ENCODE measurements at places on chromosomes 1 and 21. TPM values are rescaled to one million over a fixed set of nuclear protein-coding genes. Genes with fewer than 3 reads are reported as not detected.

- DNase-seq, result no peak
Observed at GRCh38 chr1:161953256-161953920, 70.3 kb downstream of the OLFML2B start.

DNA sequence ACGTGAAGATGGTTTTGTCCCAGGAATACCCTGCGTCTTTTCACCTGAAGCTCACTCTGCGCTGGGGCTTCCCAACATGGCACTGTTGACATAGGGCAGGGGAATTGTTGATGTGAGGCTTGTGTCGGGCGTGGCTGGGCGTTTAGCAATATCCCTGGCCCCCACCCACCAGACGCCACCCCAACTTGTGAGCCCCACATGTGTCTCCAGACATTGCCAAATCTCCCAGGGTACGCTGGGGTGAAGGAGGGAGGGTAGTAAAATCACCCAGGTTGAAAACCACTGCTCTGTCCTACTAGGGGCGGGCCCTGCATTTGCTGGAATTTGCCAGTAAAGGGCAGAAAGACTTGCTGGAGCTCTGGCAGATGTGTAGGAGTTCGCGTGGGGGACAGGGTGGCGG is 36.0 kb downstream of the SPSB1 start:
- no peak for DNase-seq

GRCh38 chr1:68798071-68798470 is 301.2 kb upstream of the DEPDC1 start:
- no peak for DNase-seq

DNA sequence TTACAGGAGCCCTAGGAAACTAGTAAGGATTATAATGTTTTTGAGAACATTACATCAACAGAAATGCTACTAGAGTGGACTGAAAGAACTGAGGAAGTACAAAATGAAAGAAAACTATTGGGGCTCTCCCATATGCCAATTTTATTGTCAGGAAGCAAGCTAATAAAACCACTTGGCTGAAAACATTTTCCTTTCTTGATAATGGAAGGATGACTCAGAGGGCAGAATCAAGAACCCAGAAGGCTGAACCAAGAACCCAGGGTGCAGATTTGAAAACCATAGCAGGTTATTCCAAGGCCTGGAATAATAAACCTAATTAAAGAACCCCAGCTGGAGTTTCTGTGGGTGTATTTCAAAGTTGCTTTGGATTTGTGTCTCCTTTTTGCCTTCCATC is 70.7 kb downstream of the RPE65 start:
- no peak for DNase-seq

DNA sequence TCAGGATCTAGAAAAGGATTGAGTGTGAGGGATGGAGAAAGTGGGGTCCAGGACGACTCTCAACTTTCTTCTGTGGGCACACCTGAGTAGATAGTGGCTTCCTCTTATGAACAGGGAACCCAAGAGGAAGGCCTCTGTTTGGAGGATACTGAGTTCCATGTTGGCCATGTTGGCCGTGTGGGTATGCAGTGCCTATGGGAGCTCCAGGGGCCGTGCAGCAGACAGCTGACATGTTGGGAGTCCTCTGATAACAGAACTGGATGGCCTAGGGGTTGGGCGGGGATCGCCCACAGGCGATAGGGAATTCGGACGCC is 43.0 kb downstream of the TMEM53 start:
- no peak for DNase-seq

- peak; percentile 31 for DNase-seq
Observed at GRCh38 chr1:224486801-224487583, 52.4 kb upstream of the WDR26 start.

KCNN3 gene
- total RNA-seq, result not detected

TRIM58 gene
- total RNA-seq, result 0.54 TPM

LORICRIN gene
- not detected for total RNA-seq

- no peak for DNase-seq
Observed at GRCh38 chr21:31668651-31669491, 9.4 kb downstream of the SOD1 start.

XCL1 gene
- not detected for total RNA-seq

DNA sequence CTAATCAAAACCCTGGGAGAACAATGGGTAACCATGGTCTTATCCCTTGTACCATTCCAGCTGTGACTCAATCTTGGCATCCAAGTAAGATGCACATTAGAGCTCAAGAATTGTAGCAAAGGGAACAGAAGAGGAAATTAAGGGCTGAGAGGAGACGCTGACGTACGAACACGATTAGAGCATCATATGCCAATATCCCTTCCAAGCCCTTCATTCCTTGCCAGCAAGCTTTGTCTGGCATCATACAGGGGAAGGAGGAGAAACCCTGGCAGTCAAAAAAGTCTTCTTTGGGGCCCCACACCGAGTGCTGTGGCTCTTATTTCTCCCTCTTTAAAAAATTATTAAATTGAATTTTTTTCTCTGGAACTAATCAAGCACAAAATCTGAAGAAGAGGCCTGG is 120.9 kb downstream of the ASTN1 start:
- DNase-seq, result no peak

DNA sequence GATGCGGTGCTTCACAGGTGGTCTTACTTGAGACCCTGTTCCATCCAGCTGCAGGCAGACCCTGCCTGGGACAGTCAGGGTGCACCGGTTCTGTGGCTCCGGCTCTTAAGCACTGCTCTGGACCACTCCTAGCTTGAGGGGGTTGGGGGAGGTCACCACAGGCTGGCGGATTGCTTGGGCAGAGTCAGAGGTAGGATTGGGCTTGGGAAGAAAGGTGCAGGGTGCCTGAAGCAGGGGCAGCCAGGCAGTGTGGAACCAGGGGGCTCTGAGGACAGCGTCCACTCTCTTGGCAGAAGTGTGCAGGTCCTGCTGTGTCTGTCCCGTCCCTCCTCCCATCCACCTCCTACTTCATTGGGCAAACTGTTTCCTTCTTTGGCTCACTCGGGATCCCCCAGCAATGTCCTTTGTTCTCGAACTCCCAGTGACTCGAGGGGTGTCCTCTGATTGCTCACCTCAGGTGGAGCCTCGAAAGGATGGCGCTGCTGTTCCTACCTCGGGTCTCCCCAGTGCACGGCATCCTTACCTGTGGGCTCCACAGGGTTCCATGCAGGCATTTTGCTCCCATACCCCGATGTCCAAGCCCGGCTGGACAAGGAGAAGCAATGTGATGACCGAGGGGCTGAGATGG is 1.7 kb downstream of the PDXK start:
- DNase-seq, result no peak

- DNase-seq, result no peak
Observed at GRCh38 chr1:230170153-230170547, 103.1 kb downstream of the GALNT2 start.

- peak; percentile 84 for DNase-seq
Observed at GRCh38 chr21:34524646-34525601, 12.9 kb upstream of the KCNE1 start.

PADI4 gene
- total RNA-seq, result not detected

GRCh38 chr1:150567717-150568593 is 11.5 kb downstream of the MCL1 start:
- DNase-seq, result peak; percentile 98

- DNase-seq, result no peak
Observed at GRCh38 chr1:236865818-236866155, 70.7 kb downstream of the MTR start.

DNA sequence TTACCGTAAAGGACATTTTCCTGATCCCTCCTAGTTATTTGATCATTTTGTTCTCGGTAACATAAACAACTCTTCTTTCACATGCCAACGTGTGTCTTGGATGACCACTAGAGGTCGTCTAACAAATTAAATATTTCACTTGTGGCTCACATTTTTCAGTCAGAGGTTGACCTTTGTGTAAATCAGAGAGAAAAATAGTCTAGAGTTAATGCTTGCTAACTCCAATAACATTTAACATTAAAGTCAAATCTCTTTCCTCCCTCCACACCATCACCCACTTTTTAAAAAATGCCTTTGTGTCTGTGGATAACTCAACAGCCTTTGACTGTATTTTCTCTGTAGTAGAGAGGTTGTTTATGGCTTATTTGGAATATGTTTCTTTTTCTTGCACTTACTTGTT is 220.5 kb upstream of the B3GALT2 start:
- DNase-seq, result peak; percentile 72

GRCh38 chr1:15412175-15412800 is 2.6 kb downstream of the EFHD2 start:
- no peak for DNase-seq

DNA sequence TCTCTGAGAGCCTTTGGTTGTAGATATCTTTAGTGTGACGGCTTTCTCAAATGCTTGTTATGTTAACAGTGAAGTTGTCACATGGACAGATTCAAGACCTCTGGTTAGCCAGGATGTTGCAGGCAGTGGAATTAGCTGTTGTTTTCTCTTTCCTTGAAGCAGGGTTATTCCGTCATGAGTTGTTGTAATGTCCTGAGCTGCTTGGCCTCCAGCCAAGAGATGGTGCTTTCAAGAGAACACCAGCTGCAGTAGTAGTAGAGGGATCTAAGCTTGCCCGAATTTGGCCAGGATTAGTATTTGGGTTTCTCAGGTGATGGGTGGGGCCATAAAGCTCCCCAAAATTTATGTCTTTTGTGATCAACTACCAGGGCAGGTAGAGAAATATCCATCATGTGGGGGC is 13.4 kb downstream of the KCNE1 start:
- DNase-seq, result peak; percentile 38

DNA sequence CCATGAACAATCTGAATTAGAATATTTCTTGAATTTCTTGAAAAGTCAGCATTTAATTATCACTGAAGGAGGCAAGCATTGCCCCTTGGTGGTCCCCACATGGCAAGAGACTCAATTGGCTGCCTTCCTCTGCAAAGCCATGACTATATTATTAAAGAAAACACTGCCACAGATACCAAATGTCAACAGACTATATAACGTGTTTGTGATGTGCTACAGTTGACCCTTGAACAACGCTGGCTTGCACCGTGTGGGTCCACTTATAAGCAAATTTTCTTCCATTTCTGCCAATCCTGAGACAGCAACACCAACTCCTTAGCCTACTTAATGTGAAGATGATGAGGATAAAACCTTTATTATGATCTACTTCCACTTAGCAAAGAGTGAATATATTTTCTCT is 66.5 kb downstream of the NRIP1 start:
- DNase-seq, result no peak

DNA sequence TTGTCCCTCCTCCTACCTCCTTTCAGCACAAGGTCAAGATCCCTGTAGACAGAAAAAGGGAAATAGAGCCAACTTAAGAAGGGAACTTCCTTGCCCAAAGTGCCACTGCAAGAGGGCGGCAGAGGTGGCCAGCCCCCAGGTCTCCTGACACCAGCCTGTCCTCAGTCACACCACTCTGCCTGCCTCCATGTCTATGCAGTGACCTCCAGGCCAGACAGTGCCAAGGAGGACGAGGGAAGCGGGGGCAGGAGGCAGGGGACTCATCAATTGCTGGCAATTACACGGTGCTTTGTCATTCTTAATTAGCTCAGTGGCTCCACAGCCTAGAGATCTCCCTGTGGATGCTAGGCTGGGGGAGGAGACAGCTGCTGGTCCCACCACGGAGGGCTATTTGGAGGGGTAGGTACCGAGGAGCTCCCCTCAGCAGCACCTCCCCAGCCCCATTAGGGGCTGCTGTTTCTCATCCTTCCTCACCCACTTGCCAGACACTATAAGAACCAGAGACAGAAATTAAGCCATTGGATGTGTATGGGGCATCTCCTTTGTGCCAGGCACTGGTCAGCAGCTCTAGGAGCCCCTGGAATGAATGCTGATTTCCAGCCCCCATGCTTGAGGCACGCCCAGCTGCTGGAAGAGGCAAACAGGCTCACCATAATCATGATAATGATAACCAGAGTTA is 6.1 kb upstream of the LDLRAP1 start:
- DNase-seq, result no peak

GRCh38 chr1:57164584-57164983 is 198.8 kb upstream of the C8B start:
- DNase-seq, result no peak

CELA3A gene
- not detected for total RNA-seq

PWP2 gene
- 7.0 TPM for total RNA-seq

GRCh38 chr1:40011198-40011597 is 29.3 kb upstream of the CAP1 start:
- DNase-seq, result no peak

GPBP1L1 gene
- 57.4 TPM for total RNA-seq

DNA sequence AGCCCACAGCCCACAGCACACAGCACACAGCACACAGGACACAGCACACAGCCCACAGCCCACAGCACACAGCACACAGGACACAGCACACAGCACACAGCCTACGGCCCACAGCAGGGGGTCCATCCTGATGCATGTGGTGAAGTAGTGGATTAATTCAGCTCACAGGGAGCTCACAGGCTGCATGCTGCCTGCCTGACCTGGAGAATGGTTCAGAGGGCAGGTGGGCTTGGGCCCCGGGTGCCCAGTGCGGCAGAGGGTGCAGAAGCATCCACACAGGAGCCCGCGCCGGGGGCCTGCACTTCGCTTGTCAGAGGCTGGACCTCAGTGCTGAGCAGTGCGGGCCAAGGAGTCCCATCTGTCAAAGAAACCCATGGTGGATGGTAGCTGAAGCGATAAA is 21.1 kb upstream of the AJAP1 start:
- no peak for DNase-seq

DLGAP3 gene
- not detected for total RNA-seq

- DNase-seq, result no peak
Observed at GRCh38 chr1:168550971-168551370, 7.2 kb upstream of the XCL2 start.

COL11A1 gene
- total RNA-seq, result 10.0 TPM

- no peak for DNase-seq
Observed at GRCh38 chr1:67169496-67169895, 3.2 kb downstream of the IL23R start.

DNA sequence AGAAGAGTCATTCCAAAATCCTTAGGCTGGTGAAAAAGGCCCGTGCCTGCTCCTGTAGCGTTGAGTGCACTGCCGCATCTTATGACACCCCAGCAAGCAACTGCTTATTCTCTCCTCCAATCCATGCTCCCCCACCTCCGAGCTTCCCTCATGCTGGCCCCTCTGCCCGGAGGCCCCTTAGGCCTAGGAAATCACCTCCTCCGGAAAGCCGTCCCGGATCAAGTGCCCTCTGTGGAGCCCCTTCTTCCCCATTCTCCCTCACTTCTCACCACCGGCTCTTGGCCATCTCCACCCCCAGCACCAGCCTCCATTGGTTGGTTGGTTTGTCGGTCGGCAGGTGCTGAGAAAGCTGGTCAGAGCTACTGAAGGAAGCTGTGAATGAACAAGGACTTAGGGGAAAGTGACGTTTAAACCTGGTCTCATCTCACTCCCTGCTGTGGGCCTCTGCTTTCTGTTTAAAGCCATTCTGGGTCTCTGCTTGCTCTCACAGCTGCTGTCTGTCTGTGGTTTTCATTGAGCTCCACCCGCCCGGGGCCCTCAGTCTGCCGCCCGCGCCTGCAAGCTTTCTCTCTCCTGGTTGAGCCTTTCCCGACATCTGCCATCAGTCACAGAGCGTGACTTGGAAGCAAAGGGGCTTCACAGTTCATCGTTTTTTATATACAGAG is 122.2 kb downstream of the KCNN3 start:
- no peak for DNase-seq
